ENCODE measurements at places on chromosomes 2 and 18.

- peak; percentile 10 for DNase-seq
Observed at GRCh38 chr2:180980943-180981911, 822 bp downstream of the UBE2E3 start.

- DNase-seq, result peak; percentile 35
Observed at GRCh38 chr2:19504400-19505198, 146.2 kb upstream of the OSR1 start.

DNA sequence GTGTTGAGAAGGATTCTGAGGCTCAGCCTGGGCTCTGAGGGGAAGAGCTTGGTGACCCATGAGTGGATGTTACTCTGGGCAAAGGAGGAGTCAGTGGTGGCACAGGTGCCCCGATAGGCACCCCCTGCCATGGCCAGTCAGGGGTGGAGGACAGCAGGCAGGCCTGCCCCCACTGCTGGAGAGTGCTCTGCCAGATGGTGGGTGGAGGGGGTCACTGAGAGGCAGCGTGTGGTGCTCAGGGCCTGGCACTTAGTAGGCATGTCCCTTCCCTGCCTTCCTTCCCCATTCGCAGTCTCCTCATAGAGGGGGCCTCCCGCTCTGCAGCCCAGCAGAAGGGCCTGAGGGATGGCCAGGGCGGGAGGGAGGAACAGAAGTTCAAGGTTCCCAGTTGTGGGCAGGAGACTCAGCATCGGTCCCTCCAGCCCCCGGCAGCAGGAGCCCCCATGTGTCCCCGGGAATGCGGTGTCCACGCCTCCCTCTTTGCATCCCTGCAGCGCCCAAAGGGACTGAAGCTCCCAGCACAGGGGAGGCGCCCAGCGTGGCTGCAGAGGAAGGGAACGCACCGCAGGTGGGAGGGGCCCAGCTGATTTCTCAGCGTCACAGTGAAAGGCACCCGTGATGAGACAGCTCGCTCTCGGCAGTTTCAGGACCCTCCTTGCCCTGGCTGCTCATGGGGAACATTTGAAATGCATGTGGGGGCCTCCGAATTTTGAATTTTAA is 5.7 kb upstream of the SNED1 start:
- DNase-seq, result no peak

- no peak for DNase-seq
Observed at GRCh38 chr2:12769492-12770105, 52.9 kb downstream of the TRIB2 start.

GRCh38 chr2:136127356-136127755 is 9.4 kb upstream of the CXCR4 start:
- DNase-seq, result no peak

GRCh38 chr2:61662990-61663389 is 124.8 kb upstream of the XPO1 start:
- DNase-seq, result no peak

DNA sequence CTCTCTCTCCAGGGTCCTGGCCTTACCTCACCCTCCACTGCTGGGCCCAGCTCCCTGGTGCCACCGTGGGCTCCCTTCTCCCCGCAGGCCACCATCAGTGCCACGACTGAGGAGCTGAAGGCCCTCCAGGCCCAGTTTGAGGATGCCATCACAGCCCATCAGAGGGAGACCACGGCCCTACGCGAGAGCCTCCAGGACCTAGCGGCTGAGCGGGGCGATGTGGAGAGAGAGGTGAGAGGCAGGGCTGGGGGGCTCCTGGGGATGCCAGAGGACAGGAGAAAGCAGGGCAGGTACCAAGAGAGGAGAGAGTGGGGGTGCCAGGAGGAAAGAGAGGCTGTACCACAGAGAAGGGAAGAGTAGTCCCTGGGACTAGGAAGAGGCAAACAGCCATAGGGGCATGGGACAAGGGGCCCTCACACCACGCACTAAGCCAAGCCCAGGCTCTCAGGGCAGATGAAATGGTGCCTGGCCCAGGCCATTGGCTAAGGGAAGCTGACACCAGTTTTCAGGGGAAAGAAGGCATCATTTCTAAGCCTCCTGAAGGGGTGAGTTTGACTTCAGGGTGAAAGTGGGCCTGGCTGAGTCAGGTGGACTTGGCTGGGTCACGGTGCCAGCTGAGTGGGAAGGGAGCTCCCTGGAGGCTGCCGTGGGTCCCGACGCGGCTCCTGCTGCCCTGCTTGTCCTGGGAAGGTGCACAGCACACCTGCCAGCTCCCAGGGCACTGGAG is 39.0 kb upstream of the SNED1 start:
- DNase-seq, result no peak

DNA sequence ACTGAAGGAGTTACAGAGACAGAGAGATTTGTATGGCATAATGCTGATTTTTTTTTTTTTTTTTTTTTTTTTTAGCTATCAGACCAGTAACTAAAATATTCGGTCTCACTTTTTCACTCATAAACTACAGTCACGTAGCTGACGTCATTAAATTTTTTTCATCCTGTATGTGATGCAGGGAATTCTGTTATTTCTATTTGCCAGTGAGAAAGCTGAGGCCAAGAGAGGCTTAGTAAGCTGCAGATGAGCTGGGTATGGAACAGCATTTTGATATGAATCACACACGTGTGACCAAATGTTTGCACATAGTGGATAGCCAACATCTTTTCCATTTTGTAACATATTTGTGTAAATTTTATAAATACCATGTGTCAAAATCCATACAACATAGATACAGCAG is 79.1 kb upstream of the EPB41L3 start:
- DNase-seq, result no peak

DNA sequence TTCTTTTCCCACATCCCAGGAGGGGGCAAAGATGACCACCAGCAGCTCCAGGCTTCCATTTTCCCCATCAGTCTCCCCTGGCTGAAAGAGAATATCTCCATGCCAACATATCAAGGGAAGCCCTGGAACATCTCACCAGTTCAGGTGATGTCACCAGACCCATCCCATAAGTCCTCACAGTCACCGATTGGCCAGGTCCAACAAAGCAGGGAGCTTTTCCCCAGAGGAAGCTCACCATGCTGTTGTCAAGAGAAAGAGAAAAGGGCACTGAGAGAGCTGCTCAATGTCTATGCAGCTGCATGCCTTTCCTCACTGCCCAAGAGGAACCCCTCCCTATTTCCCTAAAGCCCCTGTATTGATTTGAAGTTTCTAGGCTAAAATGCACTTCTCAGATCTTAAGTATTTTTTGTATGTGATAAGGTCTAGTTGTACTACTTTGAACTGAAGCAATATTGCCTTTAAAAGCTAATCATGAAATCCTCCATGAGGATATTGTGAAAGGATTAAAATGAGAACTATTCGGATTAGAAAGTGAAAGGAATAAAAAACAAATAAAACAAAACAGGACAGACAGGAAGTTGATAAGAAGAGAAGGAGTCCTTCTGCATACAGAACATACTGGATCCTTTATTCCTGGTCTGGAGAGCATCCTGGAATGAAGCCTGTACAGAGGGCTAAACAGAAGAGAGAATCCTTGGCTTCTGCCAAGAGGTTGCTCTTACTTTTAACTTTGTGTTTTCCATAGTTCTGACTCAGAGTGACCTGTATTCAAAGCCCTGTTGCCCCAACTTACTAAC is 45.2 kb upstream of the CTIF start:
- DNase-seq, result no peak

GRCh38 chr2:201858281-201859184 is 52.2 kb downstream of the CDK15 start:
- no peak for DNase-seq

- DNase-seq, result no peak
Observed at GRCh38 chr2:129330504-129330903, 649.0 kb upstream of the RAB6C start.

GRCh38 chr2:5826979-5827655 is 134.9 kb downstream of the SOX11 start:
- no peak for DNase-seq

Data from DMS153 (cell line).